ENCODE measurements at places on chromosomes 6 and 20.

DNA sequence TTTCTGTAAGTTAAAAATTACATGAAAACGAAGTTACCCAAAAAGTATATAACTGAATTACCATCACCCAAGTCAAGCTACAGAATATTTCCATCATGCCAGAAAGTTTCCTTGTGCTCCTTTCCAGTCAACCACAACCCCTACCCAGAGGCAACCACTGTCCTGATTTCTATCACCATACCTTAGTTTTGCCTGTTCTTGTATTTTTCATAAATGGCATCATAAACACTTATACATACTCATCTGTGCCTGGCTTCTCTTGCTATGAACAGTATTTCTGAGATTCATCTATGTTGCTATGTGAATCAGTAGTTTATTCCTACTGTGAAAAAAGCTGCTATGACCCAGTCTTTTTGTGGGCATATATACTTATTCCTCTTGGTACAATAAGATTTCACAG lies 7.4 kb downstream of the FKBP5 start:
- no peak for DNase-seq

DNA sequence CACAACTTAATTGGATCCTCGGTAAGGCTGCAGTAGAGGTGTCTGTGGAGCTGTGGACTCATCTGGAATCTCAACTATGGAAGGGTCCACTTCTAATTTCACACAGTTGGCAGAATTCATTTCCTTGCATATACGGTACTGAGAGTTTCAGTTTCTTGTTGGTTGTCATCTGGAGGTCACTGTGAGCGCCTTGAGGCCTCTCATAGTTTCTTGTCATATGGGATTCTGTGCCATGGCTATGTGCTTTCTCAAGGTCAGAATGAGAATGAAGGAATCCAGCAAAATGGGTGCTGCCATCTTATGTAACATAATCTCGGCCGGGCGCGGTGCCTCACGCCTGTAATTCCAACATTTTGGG lies 298.2 kb downstream of the DOK5 start:
- no peak for DNase-seq

GRCh38 chr6:134740027-134740373 lies 209.9 kb downstream of the ALDH8A1 start:
- no peak for DNase-seq

GRCh38 chr6:24537082-24537699 lies 42.4 kb downstream of the ALDH5A1 start:
- no peak for DNase-seq

DNA sequence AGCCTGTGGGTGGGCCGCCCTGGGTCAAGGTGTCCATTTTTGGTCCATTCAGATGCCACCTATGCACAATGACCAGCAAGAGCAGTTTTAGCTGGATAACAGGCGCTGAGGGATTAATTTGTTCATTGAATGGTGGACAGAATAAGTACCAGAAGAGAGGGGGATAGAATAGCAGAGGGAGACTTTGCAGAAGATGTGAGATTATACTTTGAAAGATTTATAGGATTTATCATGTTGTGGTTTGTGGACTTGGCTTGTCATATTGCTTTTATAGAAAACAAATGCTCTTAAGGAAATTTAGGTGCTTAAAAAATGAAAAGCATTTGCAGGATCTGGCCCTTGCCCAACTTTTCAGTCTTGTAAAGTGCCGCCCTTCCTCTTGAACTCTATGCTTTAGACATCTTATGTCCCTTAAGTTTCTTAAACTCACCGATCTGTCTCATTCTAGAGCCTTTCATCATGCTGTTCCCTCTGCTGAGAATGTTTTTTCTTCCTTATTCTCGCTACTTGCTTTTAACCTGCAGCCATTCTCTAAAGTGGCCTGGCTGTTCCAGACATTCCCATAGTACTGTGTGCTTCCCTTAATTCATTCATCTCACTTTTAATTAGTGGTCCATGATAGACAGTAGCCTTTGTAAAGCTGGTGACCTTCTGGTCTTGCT lies 42.5 kb downstream of the CD109 start:
- peak; percentile 55 for DNase-seq

DNA sequence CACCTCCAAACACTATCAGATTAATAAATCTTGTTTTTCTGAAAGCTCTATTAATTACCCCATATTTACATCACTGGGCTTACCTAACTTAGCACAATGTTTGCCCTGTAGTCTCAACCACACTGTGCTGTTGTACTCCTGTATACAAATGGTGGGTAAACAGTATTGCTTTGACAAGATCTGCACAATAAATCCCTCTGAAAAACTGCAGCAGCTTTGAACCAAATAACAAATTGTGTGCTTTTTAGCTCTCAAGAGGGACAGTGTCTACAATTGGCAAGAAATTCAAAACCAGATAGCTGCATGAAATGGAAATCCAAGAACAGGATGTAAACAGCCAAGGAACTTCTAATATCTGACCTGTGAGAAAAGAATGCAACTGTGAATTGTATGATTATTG lies 10.4 kb downstream of the KIF6 start:
- DNase-seq = no peak

GRCh38 chr6:159713984-159714383 lies 13.3 kb upstream of the WTAP start:
- DNase-seq = no peak

- no peak for DNase-seq
These were observed 75.5 kb downstream of the HMGN3 start for GRCh38 chr6:79158856-79159516.

GRCh38 chr6:29602564-29603361 lies 17.8 kb downstream of the OR2H2 start:
- DNase-seq = peak; percentile 18

DNA sequence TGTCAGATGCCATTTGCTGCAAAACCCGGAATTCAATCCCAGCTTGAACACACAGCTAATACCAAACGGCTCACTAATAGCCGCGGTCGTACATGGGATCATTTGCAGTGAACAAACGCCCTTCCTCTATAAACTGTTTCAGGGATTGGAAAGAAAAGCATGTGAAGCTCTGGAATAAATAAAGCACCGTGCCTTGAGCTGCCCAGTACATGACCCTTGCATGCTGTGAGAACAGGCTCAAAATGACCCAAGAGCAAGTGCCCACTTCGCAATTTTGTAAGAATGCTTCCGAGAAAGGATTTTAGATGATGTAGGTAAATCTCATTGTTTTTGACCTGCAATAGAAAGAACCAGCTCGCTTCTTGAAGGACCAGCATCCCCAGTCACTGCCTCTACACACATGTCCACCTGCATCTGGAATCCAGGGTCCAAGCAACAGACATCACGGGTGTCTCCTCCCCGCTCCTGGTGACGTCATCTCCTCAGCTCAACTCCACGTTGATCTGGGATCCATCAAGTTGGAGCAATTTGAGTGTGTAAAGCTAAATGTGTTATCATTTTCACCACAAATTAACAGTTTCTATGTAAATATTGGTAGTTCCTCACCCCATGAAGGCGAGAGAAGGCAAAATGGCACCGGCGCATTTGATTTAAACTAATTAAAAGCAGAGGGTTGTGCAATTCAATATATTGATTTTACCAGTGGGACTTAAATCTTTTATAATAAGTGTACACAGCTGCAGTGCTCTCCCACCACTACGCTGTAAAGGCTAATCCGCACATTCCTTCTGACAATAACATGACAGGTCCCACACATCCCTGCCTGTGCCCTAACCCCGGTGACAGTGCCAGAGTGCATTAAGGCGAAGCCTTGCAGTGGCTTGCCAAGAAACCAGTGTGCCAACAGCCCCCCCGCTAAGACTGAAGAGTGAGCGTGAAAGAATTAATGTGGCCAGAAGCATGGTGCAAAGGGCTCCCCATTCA lies 6.2 kb downstream of the BMP7 start:
- no peak for DNase-seq

DNA sequence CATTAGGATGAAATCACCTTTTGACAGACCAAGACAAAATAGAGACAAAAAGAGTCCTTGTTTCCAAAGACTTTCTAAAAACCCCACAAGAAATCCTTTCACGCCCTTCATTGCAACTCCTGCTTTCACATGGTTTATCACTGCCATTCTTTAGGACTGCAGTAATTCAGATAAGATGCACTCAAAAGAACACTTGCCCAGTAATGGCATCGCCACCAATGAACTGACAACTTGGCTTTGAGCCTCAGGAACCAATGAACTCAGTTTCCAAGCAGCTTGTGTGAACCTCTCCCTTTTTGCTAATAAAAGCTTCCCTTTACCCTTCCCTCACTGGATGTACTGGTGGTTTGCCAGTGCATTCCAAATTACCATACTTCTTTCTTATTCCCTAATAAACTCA lies 21.8 kb downstream of the OSTM1 start:
- no peak for DNase-seq

DNA sequence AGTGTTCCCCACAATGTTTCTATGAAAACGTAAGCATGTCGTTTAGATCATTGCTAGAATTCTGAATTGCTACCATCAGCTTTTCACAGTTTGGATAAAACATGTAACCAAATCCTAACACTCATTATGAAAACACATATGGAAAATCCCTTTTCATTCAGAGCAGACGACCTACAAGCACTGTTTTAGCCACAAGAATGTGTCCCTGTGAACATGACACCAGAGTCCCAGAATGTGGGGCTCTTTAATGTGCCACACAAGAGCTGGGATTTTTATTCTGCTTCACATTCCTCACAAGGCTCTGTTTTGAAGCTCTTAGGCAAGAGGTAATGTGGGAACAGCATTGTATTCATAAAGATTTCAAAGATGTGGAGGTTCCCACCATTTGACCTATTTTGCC lies 141.1 kb upstream of the CITED2 start:
- DNase-seq = peak; percentile 83
